Activated T-cell treated with anti-CD3 and anti-CD28 coated beads, Interleukin-2, amount 50 U/mL, for 48 hours (primary cell): ENCODE measurements at places on chromosomes 1 and 21.

- peak; percentile 16 for DNase-seq
These were observed 2.9 kb upstream of the FOXO6 start for GRCh38 chr1:41358131-41359021.

DNA sequence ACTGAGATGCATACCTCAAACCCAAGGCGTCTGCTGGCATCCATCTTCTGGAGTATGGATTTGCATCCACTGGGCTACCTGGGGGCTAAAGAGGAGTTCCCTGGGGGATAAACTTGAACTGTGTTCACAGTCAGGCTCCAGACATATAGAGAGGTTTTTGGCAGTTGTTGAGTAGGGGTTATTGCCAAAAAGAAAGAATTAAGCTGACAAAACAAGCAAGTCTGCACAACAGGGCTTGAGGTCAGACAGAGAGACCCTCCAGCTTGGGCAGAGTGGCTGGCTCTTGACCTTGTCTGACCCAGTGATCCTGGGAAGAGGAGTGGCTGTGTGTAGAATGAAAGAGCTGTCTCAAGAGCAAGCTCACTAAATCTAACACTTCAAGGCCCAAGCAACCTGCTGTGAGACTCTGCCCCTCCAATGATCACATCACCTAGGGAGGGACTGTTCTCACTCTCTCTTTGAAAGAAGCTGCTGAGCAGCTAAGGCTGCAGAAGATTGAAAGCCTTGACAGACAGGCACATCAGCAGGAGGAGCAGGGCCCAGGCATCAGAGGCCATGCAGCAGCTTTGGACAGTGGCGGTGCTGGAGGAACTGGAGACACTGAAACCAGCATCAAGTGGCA is 61.5 kb downstream of the SYT2 start:
- DNase-seq: no peak

- DNase-seq: no peak
These were observed 21.5 kb upstream of the NHLH2 start for GRCh38 chr1:115862403-115862802.

DNA sequence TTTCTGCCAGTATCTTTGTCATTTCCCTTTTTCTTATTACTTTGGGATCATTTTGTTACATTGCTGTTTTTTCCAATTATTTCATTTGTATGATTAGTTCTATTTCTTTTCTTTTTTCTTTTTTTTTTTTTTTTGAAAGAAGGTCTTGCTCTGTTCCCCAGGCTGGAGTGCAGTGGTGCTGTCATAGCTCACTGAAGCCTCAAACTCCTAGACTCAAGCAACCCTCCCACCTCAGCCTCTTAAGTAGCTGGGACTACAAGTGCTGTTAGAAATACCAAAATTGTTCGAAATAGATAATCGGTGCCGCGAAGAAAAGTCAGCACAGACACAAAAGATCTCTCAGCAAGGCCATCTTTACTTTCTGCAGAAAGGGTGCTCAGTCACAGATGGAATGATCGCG is 26.6 kb upstream of the COL6A1 start:
- DNase-seq: no peak

- no peak for DNase-seq
These were observed 47.5 kb downstream of the ROR1 start for GRCh38 chr1:63821091-63822005.

DNA sequence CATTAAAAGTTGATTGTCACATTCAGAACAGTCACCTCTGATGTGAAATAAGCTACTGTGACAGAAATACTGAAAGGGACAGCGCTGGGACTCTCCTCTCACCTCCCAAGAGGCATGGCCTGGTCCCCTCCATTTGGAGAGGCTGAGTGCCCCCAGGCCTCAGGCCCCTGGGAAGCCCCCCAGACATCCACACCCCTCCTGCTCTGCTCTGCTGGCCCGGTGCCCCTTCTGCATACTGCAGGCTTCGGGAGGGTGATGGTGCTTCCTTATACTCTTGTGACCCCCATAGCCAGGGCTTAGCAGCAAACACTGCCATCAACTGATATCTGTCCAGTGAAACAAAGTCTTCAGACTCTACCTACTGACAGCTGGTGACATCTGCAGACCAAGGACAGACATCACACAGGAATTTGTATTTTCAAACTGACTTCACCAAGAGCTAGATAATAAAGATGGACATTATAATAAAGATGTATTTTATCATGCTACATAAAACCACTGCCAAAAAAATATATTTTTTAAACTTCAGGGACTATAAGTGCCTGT is 36.9 kb downstream of the C2CD2 start:
- no peak for DNase-seq

GRCh38 chr1:232628335-232629249 is 1.3 kb downstream of the SIPA1L2 start:
- DNase-seq: no peak

DNA sequence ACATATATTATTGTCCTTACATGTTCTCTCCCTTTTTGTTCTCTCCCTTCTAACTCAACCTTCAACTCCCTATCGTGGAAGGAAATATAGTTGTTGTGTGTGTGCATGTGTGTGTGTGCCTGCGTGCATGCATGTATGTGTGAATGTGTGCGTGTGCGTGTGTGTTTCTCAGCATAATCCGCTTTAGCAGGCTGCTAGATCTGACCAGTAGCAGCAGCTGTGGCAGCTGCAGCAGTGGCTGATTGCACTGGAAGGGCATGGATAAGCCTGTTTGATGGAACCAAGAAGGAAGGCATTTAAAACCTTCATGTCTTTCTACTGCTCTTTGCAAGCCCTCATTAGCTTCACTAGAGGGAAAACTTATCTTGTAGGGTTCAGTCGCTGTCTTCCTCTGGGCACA is 65.6 kb upstream of the IRF2BP2 start:
- DNase-seq: no peak

DNA sequence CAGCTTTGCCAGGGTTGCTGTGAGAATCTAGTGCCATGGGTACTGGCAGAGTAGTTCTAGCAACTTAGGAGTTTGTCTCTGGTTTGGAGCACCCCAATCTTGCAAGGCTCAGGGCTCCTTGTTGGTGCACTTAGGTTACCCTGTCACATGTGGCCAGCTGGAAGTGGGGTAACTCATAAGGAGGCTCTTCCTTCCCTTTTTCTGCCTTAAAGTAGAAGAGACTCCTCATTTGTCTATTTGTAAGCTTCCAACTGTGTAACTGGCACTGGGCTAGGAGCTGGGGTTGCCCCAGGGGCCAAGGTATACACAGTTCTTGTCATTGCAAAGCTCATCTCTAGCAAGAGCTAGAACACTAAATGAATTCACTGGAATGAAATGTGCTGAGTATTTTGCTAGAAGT is 10.6 kb downstream of the MROH7 start:
- no peak for DNase-seq

- no peak for DNase-seq
These were observed 22.6 kb upstream of the FCRL3 start for GRCh38 chr1:157723157-157723556.

- no peak for DNase-seq
These were observed 37.1 kb upstream of the MCOLN3 start for GRCh38 chr1:85085417-85085816.

DNA sequence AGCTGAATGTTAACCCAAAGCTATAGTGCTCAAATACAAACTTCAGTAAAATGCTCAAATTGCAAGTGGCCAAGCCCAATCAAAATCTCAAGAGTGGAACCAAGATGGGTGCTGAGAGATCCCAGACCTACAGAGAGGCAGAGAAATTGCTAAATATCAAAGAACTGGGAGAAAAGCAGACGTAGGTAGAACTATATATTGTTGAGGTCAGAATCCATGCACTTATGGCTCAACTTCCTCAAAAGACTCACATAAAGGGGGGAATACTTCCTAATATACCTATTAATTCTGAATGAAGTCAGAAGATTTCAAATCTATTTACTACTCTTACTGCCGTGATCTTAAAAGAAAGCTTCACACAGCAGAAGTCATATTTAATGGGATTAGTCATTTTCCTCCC is 65.2 kb downstream of the PUM1 start:
- no peak for DNase-seq

DNA sequence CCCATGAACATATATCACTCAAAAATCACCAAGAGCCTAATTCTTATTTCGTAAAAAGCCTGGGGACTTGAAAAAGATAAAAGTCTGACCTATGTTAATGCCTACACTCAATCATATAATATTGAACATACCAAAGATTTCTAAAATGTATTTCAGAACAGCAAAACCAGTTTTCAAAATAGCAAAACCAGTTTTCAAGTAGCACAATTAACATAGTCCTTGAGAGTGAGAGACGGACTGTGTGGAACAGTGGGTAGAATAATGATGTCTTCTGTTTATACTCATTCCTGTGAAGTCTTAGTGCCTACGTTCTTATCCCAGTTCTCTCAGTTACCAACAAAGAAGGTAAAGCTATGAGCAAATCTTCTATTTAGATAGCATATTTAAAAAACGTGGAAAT is 22.3 kb upstream of the RGS2 start:
- DNase-seq: no peak

DNA sequence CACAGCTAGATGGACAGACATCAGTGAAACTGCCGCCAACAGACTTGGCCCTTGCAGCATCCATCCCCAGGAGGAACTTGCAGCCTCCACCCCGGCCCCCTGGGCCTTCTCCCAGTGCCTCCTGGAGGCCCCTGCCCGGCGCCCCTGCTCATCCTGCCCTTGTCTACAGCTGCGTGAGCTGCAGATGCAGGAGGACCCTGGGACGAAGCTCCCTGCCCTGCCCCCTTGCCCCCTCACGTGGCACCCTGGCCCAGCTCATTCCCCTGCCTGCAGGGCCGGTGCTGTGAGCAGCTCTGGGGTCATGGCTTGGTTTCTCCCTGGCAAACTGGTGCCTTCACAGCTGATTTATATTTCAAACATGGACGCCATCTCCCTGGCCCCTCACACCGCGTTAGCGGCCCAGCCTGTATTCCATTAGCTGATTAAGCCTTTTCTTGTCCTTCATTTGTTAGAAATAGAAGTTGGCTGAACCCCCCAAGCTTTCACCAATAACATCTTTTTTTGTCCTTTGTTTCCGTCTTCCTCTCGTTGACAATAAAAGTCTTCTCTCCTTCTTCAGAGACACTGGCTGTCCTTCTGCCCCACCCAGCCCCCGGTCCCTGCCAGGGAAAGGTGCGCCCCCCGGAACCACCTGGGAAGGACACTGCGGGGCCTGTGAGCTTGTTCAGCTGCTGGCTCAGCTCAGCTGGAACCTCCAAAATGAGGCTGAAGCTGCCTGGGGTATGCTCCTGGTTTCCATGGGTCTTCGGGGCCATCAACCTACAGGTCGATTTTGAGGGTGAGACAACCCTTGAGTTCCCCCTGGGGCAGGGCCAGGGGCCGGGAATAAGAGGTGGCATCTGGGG is 34.0 kb upstream of the SLC19A1 start:
- no peak for DNase-seq

- DNase-seq: no peak
These were observed 5.9 kb downstream of the SLAMF7 start for GRCh38 chr1:160744852-160745520.

DNA sequence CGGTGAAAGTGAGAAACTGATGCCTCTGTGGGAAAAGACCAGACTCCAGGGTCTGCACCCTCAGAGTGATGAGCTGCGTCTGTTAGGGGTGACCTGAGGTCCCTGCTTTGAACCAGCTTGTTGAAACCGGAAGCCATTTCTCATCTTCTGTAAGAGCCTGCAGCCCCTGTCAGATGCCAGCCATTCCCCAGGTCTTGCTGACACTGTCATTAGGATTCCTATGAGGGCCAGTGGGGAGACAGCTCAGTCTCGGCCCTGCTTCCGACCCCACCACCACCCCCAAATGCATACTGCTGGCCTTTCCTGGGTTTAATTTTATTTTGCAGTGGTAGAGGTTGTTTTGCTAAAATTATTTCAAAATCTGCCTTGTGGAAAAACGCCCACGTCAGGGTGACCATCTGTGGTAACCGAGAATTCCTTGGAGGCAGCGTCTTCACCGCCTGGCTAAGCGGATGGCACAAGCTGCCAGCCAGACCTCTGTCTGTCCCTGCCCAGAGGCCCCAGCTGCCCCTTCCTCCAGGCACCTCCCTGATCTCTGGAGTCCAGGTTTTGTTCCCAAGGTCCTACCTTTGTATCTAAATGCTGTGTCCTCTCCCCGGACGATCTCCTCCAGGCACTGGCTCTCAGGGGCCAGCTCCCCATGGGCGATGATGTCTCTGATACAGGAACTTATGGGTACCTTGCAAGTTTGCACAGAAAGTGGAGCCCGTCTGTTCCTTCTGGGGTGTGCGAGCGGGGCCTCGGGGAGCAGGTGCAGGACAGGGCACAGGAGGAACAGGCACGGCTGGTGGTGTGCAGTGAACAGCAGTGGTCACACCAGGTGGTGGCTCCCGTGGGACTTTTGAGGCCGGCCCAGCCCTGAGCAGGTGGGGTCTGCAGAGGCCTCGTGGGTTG is 49.9 kb downstream of the PRKCZ start:
- DNase-seq: no peak

DNA sequence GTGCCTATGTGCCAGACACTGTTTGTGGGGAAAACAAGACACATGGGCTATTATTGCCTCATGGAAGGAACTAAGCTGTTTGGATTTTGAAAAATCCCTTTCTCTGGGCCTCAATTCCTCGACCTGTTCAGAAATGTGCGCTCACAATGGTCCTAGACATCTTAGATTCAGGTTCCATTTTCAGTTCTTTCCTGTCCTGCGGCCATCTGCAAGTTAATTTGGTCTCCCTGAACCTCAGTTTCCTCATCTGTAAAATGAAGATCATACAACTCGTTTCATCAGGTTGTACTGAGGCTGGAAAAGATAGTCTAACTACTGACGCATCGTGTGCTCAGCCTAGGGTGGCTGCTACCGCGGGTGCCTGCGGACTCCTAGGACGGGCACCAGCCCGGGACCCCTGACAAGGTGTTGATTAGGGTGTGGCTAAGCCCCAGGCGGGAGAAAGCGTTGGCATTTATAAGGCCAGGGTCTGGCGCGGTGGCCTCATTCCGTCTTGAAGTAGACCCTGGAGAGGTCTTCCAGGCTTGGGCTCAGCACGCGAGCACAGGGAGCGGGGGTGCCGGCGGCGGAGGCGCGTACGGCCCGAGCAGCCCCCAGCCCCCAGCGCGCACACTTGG is 493 bp upstream of the ELOA start:
- peak; percentile 70 for DNase-seq

DNA sequence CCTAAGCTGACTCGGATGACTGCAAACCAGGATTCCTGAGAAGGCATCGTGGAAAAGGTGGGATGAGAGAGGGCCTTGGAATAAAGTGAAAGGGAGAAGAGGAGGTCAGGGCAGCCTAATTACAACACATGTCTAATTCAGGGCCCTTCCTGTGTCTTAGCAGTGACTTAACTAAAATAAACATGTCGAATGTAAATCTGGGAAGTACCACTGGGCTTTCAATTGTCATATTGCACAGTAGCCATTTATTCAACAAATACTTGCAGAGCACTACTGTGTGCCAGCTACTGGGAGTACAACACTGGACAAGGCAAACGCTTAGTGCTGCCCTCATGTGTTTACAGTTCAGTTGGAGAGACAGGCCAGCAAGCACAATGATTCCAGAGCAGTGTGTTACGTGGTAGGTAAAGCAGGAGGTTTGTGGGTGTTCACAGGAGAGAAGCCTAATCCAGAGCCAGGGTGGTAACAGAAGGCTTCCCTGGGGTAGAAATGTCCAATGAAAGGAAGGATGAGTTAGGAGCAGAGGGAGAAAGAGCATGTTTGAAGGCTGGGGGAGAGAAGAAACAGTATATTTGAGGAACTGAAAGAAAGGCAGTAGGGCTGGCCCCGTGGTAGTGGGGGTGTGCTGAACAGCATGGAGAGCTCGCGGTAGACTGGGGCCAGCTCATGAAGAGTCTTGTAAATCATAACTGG is 38.0 kb upstream of the RASAL2 start:
- DNase-seq: no peak
